ENCODE measurements at places on chromosomes 2 and 18.
A peak's percentile ranks its signal among the peaks of the same experiment; 100 is the strongest.

DNA sequence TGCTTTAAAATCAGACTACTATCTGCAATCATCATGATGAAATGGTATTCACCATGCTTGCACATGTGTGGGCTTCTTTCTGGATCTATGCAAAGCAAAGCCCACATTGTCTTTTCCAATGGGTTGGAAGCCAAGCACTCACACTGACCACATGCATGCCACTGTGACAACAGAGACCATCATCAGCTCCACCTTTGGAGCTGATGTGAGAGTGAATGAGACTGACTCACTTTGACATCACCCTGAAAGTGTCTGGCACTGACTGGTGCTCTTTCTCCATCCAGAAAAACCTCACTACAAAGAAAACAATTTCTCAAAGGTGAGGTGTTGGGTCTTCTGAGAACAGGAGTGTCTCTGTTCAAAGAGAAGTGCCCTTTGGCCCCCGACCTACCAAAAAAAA, 4.7 kb downstream of the MYO5B start:
- no peak for DNase-seq

DNA sequence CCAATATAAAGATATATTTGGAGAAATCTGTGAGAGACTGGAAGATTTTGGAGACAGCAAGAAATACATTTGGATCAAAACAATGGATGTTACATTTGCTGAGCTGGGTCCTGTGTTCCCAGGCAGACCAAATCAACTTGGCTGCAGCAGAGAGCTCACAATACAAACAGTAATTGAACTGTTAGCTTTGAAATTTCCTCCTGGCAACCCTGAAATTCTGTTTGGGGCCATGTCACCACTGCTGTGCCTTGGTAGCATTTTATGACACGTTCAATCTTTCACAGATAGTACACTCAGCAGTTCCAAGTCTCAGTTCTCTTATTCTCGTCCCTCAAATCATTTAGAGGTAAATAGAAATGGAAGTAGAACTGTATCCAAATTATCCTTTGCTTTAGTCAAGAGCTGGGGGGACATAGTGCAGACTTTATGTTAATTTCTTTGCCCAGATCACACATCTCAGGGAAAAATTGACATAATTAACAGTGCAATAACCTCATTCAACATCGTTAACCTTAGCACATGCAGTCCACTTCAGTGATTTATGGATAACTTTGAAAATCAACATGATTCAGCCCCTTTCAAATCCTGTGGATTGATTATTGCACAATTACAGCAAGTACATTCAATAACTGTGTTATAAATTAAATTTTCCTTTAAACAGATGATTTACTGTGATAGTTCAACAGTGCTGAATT, 277.4 kb upstream of the MC4R start:
- DNase-seq = no peak

DNA sequence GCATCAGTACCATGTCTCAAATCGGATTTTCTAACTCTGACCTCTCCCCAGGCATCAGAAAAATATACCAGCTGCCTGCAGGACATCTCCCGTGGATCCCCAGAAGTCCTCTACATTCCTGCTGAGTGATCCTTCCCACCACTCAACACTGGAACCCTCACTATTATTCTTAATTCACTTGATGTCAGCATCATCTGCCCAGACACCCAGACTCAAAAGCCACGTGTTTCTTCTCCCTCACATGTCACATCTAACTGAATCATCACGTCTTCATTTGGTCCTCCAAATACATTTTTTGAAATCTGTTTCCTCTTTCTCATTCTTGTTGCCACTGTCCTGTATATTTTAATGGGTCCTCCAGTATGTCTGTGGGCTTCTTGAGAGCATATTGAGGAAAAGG, 218.6 kb downstream of the HRH4 start:
- no peak for DNase-seq

DNA sequence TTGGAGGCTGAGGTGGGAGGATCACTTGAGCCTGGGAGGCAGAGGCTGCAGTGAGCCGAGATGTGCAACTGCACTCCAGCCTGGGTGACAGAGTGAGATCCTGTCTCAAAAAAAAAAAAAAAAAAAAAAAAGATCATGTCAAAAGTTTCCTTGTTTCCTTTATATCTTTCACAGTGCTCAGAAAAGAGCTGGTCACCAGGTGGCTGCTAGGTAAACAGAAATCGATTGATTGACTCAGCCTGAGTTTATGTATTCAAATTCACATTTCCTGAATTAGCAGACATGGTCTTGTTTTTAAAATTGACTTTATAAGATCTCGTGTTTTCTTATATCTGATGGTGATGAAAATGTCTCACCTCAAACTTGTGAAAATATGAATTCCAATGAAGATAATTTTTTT, 261.8 kb upstream of the FANCL start:
- DNase-seq = no peak

DNA sequence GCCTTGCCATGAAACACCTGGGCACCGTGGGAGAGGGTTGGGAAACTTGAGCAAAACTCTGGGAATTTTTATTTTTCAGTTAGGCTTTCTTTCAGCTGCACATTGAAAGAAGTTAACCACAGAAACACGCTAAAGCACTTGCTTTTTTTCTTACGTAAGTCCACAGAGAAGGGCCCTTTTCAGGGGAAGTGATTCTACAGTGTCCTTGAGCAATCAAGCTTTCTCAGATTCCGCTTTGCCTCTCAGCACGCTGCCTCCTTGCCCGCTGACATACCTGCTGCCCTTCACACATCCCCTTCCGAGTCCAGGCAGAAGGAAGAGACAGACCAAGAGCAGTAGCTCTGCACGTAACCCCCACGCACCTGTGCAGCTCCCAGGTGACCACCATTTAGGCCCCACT, 135.5 kb upstream of the MYT1L start:
- no peak for DNase-seq

GRCh38 chr18:46917108-46917802, at the start of the genes KATNAL2 and PIAS2:
Gene KATNAL2, plus strand, starts transcription at chr18:46917602. Its CDS starts 29,271 bp downstream, at chr18:46946873.
Gene PIAS2, minus strand, starts transcription at chr18:46917507. Its CDS starts 162 bp downstream, at chr18:46917345.
- DNase-seq = peak; percentile 84

DNA sequence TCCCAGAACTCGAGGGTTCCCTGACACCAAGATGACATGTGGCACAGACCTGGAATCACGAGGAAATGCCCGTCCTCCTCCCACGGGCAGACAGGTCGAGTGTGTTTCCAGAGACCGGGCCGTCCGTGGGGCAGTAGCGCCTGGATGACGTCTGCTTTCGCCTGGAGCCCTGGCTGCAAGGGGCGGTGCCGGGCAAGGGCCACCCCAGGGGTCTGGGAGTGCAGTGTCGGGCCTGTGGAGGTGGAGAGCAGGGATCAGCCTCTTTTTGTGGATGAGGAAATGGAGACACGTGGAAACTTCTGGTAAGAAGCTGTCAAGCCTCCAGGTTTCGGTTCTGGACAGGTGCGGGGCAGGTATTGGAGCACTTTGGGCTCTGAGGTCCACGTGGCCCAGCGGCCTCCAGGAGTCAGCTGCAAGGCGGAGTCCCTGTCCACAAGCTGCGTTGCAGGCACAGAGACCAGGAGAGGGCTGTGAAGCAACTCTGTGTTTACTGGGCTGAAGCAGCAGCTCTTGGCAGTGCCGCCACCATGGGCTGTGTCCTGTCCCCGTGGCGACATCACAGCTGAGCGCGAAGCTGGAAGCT, 25.6 kb downstream of the NFATC1 start:
- DNase-seq = no peak

- DNase-seq = no peak
Measured at GRCh38 chr2:218267259-218267658, 2.7 kb downstream of the AAMP start.

All from D721Med (cell line).